ENCODE measurements at places on chromosomes 1 and 21.
A peak's percentile ranks its signal among the peaks of the same experiment; 100 is the strongest.

DNA sequence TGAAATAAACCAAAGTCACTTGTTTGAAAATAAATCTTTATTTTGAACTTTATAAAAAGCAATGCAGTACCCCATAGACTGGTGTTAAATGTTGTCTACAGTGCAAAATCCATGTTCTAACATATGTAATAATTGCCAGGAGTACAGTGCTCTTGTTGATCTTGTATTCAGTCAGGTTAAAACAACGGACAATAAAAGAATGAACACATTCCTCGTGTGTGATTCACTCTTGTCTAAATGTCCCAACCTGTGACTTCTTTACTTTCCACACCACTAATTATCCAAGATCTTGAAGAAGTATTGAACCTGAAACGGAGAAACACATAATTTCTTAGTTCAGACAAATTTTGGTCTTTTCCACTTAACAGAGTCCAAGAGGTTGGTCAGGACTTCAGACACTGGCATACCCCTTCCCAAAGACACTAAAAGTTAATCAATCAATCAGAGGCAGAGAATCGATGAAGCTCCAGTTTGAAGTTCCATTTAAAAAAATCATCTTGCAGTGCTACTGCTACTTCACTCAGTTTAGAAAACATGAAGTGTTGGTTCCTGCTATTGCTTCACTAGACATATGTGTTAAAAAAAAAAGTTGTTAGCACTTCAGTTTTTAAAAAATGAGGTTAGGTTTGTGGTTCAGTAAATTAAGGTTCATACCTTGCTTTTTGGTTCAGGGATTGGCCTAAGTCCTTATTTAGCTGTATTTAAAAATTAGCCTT is 26.2 kb downstream of the ATP1B1 start:
- DNase-seq = no peak

- no peak for DNase-seq
Observed at GRCh38 chr1:245958016-245958415, 549.1 kb downstream of the SMYD3 start.

DNA sequence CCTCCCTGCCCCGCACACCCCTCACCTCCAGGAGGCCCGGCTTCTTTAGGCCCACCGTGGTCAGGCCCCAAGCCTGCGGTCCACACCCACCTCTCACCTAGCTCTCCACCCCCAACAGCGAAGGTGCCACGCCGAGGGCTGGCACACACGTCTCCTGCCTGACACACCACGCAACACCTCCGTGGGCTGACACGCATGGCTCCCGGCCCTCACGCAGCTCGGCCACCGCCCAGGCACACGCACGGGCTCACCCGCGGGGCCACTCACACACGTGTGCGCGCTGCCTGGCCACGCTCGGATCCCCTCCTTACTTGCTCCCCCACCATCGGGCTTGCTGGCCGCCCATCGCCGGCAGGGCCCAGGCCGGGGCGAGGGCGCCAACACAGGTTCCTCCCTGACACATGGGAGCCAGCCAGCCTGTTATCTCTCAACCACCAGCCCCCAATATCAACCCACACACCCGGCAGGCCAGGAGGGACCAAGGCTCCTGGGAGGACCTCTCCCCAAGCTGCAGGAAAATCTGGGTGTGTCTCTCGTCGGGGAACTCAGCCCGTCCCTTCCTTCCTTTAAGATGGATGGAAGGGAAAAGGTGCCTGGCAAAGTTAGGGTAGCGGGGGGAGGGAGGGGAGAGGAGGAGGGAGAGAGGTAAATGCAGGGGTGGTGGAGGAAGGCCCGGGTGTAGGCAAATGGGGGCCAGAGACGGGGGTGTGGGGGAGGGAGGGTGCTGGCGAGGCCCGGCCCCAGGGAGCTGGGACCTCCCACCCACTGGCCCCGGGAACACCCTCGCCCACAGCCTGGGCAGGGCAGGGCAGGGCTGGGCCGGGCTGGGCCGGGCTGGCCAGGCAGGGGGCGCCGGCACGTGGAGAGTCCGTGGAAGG is 546 bp downstream of the ELOVL1 start:
- DNase-seq = no peak

GRCh38 chr1:212567638-212568037 is 40.9 kb upstream of the ATF3 start:
- DNase-seq = no peak

- DNase-seq = no peak
Observed at GRCh38 chr1:28066393-28067154, 21.8 kb downstream of the EYA3 start.

- DNase-seq = no peak
Observed at GRCh38 chr1:221791846-221792245, 50.0 kb upstream of the DUSP10 start.

DNA sequence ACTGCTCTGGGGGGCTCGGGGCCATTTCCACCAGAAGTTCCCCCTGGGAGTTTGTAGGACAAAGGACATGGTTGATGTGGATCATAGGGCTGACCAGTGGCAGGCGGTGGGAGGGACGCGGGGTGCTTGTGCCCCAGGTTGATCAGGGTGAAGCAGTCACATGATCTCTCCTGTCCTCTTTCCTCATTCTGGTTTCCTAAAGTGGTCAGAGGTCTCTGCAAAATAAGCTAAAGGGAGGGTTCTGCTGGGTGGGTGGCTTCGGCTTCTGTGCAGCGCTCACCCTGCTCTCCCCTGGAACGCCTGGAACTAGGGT is 9.2 kb downstream of the PDXK start:
- no peak for DNase-seq

DNA sequence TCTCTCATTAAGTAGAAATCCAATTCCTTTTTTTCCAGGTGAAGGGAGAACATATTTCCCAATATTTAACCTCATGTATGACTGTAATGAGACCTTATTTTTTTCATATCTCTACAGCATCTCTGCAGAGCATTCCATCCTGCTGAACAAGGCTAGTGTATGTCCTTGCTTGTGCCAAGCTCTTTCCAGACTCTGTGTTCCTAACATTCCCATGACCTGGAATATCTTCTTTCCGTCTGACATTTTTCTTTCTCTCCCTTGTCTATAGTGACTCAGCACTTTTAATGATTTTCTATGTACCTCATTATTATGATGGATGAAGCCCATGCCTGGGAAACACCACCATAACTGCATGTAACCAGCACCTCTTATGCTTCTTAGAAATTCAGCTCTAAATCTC is 278.3 kb upstream of the NRIP1 start:
- DNase-seq = no peak

- no peak for DNase-seq
Observed at GRCh38 chr1:181356505-181357340, 126.6 kb upstream of the CACNA1E start.

DNA sequence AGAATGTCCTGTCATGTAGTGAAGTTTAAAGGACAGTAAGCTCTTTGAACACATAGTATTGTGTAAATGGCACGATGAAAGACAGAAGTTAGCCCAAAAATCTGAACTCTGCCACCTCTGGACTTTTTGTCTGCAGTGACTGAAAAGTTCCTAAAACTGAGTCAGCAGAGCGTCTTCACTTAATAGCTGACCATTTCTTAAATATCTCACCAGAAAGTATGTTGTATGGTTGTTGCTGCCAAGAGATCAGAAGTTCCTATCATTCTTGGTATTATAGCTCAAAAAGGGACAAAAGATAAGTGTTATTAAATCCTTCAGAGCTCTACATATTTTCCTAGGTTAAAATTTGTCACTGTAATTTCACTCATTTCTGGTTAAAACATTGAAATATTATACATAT is 1003.0 kb downstream of the TTLL7 start:
- DNase-seq = no peak

GRCh38 chr1:90955769-90956168 is 66.1 kb downstream of the ZNF644 start:
- DNase-seq = no peak

DNA sequence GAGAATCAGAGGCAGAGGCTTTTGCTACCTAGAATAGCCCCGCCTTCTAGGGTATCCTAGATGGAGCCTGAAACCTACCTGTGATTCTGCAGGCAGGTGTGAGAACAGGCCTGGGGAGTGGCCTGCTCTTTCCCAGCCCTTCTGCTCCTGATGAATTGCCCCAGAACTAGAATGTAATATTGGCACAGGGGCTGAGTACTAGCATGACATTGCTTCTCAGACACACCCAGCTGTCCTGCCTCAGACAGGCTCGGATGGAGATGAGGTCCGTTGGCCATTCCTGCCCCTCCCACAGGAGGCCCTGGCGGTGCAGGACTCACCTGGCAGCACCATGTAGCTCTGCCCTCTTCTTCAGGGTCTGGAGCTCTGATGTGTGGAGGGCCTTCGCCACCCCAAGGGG is 237.6 kb downstream of the GRIK3 start:
- DNase-seq = no peak

DNA sequence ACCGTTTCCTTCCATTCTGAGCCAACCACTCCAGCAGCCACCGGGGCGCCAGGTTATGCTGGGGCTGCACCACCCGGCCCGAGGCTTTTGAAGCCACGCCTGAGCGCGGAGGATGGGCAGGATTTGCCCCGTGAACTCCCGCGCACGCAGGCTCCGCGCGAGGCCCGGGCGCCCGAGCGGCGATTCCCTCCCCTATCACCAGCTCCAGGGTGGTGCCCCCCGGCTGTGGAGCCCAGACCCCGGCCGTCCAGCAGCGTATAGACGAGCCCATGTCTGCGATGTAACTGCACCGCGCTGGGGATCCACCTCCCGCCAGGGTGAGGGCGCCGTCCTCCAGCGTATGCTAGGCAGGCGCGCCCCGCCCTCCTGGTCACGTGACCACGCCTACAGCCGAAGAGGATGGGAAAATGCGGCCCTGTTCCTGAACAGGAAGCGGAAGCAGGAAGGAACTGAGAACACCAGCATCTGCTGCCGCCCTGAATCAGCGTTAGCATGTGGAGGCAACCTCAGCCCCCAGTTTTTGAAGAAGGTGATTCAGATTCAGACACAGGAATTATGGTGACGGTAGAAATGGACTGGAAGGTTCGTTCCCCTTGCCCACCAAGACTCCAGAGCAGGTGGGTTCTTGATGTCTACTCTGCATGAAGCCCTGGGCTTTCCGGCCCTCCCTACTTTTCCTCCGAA is 46.0 kb downstream of the VPS26C start:
- peak; percentile 90 for DNase-seq

DNA sequence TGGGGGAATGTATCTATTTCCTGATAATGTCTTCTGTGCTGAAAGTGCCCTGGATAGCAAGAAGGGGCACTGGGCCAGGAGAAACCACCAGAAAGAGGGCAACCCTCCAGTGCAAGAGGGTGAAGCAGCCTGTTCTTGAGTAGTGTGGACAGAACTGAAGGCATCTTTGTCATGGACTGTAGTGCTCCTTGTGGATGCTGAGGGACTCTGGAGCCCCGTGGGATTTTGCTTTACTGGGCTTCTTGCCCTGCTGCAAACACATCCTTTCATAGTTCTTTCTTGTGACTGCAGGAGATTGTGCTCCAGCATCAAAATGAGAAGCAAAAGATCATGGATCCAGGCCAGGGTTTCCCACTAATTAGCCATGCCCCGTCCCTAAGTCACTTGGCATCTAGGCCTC is 300.6 kb downstream of the ZNF326 start:
- DNase-seq = no peak

- DNase-seq = no peak
Observed at GRCh38 chr1:222919478-222919865, 104.6 kb downstream of the DISP1 start.

DNA sequence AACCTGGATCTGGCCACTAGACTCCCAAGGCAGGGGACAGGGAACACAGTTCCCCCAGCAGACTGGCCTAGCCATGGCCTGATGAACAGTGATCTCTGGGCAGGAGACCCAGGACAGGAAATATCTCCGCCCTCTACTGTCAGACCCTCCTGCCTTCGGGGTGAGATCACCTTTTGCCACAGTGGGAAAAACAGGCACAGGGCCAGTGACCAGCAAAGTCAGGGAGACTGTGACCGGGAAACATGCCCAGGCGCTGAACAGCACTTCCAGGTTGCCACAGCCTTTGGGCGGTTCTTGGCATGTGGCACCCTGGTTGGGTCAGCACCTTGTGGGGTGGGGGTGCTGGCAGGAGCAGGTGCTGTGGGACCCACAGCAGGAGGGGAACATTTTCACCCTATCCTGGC is 8.9 kb upstream of the ZNF669 start:
- DNase-seq = peak; percentile 64

DNA sequence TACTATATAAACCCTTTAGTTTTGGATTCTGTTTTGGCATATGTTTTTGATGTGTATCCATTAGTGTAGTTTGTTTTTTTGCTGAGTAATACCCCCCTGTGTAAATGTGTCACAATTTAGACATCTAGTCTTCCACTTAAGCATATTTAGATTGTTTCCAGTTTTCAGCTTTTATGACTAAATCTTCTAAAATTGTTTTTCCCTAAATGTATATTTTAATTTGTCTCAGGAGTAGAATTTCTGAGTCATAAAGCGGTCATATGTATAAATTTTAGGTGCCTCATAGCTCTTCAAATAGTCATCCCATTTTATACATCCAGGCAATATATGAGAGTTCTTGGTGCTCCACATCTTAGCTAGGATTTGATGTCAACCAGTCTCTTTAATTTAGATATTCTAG is 1348.0 kb downstream of the MRPL39 start:
- DNase-seq = no peak

DNA sequence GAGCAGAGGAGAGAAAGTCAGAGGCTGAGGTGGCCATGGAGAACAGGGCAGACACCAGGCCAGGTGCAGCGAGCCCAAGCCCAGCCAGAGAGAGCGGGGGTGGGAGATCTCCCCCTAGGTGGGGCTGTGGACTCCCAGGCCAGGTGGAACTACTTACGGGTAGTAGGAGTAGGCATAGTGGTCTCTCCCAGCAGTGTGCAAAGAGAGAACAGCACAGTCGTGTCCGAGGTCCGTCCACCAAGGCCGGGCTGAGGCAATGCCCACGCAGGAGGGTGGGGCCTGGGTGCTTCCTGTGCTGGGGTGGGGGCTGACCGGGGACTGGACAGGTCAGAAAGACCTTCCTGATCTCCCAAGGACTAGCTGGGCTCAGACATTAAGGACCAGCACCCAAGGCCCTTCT is 263.7 kb downstream of the PTPRU start:
- DNase-seq = no peak

- no peak for DNase-seq
Observed at GRCh38 chr1:211652371-211652770, 23.1 kb downstream of the NEK2 start.

DNA sequence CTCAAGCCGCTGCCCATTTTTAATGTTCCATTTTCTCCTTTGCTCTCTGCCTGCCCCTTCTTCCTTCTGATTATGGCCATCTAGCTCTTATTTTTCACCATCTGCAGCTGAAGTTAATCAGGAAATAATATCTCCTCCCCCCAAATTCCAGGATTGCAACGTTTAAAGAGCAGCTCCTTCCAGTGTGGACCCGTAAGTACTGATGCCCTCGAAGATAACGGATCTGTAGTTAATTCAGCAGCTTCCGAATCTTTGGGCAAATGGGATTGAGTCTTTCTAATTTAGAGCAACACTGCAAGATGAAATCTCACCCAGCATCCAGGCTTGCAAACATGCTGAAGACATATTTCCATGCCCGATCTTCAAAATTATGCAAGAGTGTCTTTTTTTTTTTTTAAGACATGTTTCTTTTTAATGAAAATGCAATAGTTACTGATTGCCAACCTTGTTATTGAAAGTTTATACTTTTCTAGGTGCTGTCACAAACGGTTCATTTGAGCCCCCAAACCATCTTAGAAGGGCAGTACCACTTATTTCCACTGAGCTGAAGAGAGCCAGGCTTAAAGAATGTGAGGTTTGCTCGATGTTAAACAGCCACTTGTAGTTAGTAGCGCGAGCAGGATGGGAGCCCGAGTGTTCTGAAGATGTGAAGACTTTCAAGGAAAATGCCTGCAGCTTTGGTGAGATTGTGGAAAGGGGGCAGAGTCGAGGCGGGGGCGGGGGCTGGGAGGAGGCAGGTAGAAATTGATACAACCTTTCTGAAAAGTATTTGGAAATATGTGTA is 10.9 kb upstream of the RCAN3 start:
- DNase-seq = no peak
